ENCODE measurements at places on chromosomes 2 and 18.
A peak's percentile ranks its signal among the peaks of the same experiment; 100 is the strongest.

- no peak for DNase-seq
These were observed 82.5 kb downstream of the SEPTIN10 start for GRCh38 chr2:109531221-109531620.

DNA sequence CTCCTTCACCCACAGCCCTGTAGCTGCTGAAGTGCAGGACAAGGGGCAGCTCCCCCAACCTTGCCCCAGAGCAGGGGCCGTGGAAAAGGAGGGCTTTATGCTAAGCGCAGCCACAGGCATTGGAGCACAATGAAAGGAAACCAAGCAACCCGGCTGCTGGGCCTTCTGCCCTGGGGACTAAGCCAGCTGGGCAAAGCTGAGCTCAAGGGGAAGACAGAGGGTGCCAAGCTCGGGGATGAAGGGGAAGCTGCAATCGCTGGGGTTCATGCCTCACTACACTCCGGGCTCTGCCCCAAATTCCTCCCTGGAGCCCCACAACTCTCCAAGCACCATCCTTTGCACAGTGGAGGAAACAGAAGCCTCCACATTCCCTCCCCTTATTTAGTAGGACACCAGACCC, 12.4 kb downstream of the SFXN5 start:
- no peak for DNase-seq

DNA sequence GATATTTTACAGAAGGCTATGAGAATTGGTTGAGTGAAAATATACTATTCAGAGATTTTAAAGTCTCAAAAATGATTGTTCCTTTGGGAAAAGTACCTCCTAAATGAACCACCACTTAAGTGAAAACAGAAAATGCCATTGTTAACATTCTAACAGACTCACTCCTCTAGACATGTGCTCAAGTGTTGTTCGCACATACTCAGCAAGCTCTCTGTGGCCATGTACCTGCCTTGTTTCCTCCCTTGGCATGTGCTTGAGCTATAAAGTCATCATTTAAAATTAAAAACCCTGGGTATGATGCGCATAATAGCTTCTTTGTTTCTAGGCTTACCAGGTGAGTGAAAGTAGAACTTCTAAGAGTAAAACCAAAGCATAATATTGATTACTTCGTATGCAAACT, 343.2 kb upstream of the VRK2 start:
- DNase-seq: no peak

DNA sequence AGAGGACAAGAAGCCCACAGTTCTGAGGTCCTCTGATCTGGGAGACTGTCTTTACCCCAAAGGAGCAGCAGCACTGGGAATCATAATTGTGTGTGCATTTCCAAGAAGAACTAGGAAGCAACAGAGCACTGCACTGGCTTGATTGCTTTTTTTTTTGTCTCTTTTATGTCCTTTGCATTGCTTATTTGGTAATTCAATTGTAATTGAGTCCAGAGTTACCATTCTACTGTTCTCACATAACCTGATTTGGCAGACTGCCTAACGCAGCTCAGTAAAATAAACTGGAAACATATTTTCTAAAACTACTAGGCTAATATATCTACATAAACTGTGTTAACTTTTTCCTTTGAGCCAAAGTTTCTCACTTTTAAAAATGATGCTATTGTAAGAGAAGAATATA, 190.3 kb upstream of the SLC8A1 start:
- no peak for DNase-seq

DNA sequence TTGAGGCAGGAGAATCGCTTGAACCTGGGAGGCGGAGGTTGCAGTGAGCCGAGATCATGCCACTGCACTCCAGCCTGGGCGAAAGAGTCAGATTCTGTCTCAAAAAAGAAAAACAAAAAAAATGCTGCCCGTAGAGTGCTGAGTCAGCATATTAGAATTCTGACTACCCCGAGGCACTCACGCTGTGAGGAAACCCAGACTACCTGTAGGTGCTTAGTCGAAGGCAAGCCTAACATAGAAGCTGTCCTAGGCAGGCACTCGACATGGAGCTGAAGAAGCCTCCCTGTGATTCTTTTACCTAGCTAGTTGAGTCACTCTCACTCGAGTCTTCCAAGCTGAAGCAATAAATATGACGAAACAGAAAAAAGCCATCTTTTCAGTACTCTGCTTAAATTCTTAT, 1323.2 kb upstream of the DDX18 start:
- no peak for DNase-seq

DNA sequence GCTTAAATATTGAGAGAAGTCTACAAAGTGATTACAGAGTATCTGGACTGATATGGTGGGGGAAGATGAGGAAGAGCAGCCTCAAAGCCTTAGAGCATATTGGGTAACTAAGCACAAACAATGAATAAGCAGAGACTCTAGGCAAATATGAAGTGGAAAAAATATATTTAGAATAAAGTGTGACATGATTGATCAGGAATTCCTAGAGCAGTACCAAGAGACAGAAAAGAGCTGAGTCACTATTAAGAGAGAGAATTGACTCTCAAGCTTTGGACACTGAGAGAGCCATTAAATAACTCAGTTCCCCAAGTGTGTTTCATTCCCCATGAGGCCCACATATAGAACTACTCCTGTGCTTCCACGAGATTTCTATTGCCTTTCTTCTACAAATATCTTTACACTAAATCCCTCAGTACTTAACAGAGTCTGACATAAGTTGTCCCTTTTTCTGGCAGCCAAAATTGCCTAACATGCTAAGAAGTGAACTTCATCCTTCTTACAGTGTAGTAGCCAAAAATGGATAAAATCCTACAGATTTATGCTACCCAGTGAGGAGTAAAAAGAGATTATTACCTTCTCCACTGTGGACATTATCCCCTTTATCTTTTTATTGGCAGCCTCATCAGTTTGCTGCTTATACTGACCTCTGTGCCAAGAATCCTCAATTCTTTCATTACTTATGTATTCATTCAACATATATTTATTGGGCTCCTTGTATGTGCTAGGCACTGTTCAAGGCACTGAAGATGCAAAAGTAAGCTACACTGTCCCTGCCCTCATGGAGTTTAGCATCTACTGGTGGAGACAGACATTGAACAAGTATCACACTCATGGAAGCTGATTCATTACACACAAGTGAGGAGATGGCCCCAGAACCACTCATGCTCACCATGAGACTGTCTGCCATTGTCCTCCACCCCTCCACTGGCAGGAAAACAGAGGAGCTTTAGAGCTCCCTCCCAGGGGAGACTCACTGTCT, 45.4 kb downstream of the SLC40A1 start:
- peak; percentile 77 for DNase-seq

DNA sequence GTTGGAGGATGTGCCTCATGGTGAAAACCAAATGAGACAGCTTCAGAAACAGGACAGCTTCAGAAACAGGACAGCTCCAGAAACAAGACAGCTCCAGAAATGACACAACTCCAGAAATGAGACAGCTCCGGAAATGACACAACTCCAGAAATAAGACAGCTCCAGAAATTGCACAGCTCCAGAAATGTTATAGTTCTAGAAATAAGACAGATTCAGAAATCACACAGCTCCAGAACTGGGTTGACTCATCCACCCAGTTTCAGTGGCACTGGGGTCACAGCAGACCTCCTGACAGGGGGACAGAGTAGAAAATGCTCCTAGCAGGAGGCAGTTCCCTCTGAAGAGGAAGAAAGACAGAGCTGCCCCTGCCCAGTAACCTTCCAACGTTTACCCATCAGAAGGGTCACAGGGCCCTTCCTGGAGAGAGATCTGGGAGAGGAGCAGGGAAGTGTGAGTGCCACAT, 26.9 kb upstream of the COL6A3 start:
- no peak for DNase-seq

DNA sequence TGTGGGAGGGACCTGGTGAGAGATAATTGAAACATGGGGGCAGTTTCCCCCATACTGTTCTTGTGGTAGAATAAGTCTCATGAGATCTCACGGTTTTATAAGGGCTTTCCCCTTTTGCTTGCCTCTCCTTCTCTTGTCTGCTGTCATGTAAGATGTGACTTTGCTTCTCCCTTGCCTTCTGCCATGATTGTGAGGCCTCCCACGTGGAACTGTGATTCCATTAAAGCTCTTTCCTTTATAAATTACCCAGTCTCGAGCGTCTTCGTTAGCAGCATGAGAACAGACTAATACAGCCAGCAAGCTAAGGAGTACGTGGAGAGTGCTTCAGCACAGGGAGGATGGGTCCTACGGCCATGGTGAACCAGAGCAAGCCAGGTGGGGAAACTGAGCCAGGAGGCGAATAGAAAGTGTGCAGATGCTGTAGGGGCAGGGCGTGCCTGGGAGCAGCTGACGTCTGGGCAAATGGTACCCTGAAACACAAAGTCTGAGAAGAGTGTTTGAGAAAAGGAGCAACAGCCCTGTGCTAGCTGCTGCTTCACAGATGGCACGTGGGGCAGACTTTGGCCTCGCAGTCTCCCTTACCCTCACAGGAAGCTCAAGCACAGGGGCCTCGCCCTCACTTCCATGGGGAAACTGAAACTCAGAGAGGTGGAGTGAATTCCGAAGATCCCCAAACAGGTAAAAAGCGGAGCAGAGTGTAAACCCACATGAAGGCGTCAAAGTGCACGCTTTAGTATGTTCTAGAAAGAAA, 64.2 kb downstream of the MYT1L start:
- DNase-seq: no peak

DNA sequence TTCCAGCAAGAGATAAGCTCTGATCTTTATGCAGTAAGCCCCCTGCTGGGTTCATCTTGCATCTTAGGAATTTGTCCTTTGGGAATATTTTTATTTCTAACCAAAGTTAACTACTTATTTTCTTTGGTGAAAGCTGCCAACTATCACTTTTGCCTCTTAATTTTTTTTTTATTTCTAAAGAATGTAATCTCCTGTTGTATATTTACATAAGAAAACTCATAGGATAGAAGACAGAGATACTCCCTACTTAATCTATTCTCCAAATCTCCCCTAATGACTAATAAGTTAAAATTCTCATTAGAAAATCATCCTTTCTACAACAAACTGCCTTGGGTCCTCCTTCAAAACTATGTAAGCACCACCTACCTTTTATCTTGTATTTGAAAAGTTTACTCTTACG, 612.2 kb upstream of the SLC39A10 start:
- DNase-seq: no peak

- no peak for DNase-seq
These were observed 153.5 kb upstream of the PGAP1 start for GRCh38 chr2:197079832-197080555.

DNA sequence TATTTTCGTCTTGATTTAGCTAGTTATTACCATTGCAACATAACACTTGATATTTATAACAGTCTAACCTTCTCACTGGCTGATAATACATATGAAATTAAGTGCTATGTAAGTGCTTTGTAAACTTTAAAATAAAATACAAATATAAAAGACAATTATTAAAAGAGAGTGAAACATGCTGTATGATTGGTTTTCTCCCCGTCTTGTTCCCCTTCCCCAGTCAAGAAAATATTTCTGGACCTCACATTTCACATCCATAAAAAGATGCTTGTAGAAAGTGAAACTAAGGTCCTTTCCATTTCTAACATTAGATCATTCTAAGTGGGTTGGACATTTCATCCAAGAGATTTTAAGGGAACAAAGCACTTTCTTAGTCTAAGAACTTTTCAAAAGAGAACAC, 310.2 kb upstream of the LRATD1 start:
- no peak for DNase-seq

GRCh38 chr18:47206945-47207637, 30.9 kb upstream of the IER3IP1 start:
- peak; percentile 16 for DNase-seq

- DNase-seq: no peak
These were observed 165.2 kb downstream of the TMEM200C start for GRCh38 chr18:5729983-5730699.

Data from iris pigment epithelial cell (primary cell).